ENCODE measurements at places on chromosomes 12 and 14. TPM values are rescaled to one million over a fixed set of nuclear protein-coding genes. Genes with fewer than 3 reads are reported as not detected.

DNA sequence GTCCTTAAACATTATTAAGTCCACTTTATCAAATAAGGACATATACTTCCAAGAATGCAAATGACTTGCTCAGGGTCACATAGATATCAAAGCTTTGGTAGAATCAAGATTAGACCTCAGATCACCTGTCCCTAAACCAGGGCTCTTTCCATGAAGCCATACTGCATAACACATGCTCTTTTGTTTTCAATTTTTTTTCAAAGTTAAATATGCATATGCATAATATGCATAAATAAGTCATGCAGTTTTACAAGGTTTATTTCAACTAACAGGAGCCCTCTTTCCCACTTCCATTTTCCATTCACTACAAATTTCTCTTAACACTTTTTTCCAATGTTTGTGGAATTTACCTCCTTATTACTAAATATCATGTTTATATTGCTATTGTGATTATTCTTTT lies 53.1 kb downstream of the SIX1 start:
- DNase-seq: no peak

Gene DIO2
- total RNA-seq: not detected

Gene ZDHHC22
- not detected for total RNA-seq

Gene BRMS1L
- 3.2 TPM for total RNA-seq

DNA sequence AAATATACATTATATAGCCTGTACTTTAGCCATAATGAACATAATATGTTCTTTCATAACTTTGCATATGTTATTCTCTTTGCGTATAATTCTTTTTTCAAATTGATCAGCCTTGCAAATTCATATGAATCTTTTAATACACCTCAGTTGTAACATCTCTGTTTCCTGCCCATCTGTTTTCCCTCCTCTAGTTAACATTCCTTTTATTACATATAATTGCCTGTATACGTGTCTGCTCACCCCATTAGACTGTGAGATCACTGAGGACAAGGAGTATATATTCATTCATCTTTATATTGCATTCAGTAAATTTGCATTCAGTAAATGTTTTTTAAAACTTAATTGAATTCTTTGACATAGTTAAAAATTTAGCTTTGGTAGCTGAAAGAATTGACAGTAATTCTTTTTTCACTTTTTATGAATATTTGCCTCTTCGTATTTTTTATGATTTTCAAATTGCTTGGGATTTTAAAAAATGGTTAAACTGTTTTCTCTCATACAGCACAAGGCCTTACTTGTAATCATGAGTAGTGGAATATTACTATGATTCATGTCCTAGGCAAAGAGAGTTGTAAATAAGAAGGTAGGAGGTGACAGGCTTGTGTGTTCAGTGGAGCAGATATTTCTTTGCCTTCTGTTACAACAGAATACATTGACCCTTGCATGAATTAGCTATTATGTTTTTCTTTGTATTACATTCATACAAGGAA lies 32.8 kb upstream of the KLHL42 start:
- DNase-seq: no peak

Gene MYF6
- not detected for total RNA-seq

DNA sequence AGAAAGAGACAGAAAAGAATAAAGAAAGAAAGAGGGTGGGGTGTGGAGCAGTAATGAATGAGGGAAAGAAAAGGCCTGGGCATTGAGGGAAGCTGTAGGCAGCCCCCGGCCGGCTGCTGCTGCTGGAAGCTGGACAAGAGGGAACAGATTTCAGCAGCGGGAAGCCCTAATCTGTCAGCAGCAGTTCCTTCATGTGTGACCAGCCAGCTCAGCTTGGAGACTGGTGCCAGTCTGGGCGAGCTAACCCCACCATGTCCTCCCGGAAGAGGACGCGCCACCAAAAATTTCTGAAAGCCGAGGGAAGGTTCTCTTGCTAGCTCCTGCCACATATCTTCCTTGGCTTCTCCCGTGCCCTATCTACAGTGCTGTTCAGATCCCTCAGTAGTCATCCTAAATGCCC lies 236.8 kb downstream of the GRIN2B start:
- no peak for DNase-seq
